ENCODE measurements at places on chromosomes 1 and 21.
A peak's percentile ranks its signal among the peaks of the same experiment; 100 is the strongest.

DNA sequence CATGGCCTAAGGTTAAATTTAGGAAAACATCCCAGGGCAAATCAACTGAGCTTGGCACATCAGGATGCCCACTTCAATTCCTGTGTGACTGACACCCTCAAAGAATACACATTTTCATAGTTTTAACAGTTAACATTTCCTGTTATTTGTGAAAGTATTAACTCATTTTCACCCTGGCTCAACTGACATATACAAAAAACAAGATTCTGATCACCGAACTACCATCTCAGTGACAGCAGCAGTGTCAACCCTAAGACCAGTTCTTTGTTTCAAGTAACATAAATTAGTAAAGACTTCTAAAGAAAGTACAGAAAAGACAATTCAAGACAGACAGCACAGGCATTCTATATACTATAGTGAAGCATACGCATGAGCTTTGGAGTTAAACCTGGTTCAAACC lies 69.0 kb upstream of the SDC3 start:
- DNase-seq, result no peak

GRCh38 chr1:46423574-46424240 lies 29.6 kb downstream of the FAAH start:
- DNase-seq, result no peak

- DNase-seq, result no peak
Measured at GRCh38 chr1:62523860-62524259, 73.5 kb upstream of the ANGPTL3 start.

DNA sequence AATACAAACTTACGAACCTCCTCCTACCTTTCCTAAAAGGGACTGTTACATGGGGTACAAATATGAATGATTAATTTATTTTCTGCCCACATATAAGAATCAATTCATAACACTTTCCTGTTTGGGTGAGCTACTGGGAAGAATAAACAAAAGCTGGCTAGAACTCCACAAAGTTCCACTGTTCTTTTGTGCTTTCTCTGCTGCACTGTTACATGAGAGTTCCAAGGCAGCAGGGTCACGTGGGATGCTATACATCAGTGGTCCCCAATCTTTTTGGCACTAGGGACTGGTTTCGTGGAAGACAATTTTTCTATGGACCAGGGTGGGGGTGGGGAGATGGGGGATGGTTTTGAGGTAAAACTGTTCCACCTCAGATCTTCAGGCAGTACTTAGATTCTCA lies 2.2 kb upstream of the ANGPTL7 start:
- DNase-seq, result no peak

GRCh38 chr21:44572959-44573583 lies 458 bp upstream of the KRTAP10-4 start:
- peak; percentile 2 for DNase-seq

DNA sequence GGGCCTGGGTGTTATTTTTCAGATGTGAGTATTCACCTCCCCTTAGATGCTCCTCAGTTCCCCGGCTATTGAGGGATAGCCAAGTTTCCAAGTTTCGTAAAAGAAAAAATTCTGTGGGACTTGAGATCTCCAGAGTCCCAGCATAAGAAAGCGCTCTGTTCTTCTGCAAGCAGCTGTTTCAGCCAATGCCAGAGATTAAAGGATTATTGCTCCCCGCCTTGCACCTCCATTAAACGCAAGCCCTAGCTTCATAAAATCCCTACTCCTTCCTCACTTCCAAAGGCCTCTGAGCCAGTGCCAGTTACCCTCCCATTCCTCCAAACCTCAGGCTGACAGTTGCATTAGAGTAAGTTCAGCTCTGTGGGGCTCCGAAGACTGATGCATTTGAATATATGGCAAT lies 56.4 kb downstream of the CHIA start:
- DNase-seq, result no peak

DNA sequence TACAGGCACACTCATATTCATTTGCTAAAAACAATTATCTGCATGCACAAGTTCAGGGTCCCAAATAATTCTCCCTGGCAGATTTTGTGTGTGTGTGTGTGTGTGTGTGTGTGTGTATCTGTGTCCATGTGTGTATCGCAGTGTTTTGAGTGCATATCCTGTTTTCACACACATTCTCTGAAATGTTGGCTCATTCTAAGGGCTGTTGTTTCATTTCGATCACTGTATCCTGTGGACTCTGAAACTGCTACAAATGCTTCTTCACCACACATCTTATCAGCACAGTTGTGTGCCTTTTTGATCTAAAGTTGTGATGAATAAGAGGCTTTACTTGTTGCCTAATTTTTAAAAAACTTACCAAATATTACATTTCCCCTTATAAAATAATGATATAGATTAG lies 34.6 kb downstream of the NR5A2 start:
- DNase-seq, result no peak

GRCh38 chr1:203167026-203167912 lies 8.4 kb downstream of the MYBPH start:
- no peak for DNase-seq

- DNase-seq, result peak; percentile 24
Measured at GRCh38 chr1:92126088-92126487, 45.9 kb downstream of the BTBD8 start.

- no peak for DNase-seq
Measured at GRCh38 chr1:151893176-151893924, 16.0 kb downstream of the THEM4 start.

DNA sequence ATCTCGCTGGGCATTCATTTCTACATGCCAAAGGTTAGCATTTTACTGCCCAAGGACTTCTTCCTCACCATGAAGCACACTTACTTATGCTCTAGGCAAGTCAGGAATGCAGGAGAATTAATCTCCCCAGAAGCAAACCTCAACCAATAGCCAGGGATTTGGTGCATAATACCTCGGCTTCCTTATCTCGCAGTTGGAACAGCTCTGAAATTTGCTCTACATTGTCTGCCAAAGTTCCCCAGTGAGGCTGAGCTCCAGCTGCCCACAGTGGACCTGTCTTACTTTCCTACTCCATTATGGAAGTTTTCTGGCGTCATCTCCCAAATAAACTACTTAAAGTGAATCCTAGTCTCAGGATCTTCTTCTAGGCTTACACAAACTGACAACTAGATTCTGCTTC lies 57.6 kb upstream of the PPM1J start:
- no peak for DNase-seq

DNA sequence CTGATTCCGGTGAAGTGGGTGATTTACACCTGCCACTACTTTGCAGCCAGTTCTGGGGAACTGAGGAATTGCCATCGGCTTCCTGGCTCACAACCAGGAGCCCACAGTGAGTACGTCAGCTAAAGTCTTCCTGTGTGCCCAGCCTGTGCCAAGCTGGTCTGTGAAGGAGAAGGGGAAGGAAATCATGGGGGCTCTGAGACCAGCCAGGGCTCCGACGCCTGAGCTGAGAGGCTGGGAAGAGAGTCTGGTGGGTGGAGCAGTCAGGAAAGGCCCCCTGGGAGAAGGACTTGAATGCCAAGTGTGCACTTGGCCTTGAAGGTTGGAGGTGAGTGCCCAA lies 1.2 kb downstream of the LURAP1 start:
- no peak for DNase-seq

DNA sequence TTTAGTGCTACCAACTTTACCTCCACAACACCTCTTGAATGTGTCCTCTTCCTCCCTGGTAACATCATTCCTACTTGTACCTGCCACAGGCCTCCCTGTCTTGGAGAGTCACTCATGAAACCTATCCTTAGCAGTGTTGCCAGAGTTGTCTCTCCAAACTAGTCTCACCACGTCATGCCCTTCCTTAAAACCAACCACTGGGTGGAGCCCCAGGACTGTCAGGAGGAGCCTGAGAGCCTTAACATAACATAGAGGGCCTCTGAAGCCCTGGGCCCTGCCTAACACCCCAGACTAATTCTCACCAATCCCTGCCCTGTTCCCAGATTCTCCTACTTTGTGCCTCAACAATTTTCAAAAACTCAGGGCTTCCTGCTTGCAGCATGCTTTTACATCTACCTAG lies 65.3 kb downstream of the ZNF697 start:
- DNase-seq, result peak; percentile 55

DNA sequence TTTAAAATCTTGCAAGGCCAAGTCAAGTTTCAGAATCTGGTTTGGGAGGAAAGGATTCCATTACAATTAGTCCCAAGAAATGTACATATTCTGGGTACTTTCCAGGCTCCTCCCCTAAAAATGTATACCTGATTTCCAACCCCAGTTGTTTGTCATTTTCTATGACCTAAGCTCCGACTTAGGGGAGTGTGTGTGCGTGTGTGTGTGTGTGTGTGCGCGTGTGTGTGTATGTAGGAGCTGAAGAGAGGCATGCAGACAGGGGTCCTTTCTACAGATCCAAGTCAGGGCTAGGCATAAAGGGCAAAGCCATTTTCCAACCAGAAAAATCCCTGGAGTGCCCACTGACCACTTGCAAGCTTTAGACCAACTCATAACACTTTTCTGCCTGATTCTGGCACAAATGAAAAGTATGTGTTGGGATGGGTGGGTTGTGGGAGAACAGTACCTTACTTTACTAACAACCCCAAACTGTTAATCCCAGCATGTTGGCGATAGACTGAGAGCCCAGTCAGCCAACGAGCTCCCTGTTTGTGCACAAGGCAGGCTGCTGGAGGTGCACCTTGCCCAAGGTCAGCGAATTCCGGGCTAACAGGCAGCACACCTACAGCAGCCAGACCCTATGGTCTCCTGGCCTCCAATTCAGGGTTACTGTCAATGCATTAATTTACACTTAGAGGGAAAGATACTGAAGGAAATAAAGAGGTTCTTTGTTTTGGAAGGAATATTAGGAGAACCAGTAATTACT lies 1.7 kb downstream of the TRABD2B start:
- no peak for DNase-seq

DNA sequence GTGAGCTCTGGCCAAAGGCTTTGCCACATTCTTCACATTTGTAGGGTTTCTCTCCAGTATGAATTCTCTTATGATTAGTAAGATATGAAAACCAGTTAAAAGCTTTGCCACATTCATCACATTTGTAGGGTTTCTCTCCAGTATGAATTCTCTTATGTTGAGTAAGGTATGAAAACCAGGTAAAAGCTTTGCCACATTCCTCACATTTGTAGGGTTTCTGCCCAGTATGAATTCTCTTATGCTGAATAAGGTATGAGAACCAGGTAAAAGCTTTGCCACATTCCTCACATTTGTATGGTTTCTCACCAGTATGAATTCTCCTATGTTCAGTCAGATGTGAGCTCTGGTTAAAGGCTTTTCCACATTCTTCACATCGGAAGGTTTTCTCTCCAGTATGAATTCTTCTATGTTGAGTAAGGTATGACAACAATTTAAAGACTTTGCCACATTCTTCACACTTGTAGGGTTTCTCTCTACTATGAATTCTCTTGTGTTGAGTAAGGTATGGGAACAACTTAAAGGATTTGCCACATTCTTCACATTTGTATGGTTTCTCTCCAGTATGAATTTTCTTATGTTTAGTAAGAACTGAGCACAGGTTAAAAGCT lies 20.7 kb downstream of the ZNF695 start:
- no peak for DNase-seq

- DNase-seq, result peak; percentile 95
Measured at GRCh38 chr1:192700834-192701271, 64.9 kb downstream of the RGS13 start.

DNA sequence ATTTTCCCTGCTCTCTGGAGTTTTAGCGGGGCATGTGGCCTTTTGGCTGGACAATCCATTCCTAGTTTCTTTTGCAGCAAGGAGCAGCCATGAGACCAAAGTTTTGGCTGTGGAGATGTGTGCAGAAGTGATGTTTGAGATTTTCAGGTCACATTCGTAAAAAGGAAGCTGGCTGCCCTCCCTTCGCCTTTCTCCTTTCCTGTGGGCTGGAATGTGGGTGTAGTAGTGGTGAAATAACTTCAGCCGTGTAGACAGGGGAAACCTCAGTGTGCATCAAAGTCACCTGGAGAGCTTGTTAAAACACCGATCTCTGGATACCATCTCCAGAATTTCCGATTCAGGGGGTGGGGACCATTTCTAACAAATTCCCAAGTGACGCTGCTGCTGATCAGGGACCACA lies 5.3 kb upstream of the GPR88 start:
- DNase-seq, result no peak

DNA sequence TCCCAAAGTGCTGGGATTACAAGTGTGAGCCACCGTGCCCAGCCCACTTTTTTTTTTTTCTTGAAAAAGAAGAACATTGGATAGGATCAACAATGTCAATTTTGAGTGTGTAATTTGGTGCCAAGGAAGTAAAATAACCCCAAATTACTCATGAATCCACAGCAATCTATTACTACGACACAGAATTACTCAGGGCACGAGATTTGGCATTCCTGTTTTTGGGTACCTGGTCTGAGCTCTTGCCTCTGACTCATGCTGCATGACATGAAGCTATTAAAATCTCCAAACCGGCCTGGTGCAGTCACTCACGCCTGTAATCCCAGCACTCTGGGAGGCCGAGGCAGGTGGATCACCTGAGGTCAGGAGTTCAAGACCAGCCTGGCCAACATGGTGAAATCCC lies 10.4 kb downstream of the RNF19B start:
- DNase-seq, result no peak

GRCh38 chr1:1203561-1204424 lies 2.6 kb downstream of the TNFRSF18 start:
- no peak for DNase-seq

DNA sequence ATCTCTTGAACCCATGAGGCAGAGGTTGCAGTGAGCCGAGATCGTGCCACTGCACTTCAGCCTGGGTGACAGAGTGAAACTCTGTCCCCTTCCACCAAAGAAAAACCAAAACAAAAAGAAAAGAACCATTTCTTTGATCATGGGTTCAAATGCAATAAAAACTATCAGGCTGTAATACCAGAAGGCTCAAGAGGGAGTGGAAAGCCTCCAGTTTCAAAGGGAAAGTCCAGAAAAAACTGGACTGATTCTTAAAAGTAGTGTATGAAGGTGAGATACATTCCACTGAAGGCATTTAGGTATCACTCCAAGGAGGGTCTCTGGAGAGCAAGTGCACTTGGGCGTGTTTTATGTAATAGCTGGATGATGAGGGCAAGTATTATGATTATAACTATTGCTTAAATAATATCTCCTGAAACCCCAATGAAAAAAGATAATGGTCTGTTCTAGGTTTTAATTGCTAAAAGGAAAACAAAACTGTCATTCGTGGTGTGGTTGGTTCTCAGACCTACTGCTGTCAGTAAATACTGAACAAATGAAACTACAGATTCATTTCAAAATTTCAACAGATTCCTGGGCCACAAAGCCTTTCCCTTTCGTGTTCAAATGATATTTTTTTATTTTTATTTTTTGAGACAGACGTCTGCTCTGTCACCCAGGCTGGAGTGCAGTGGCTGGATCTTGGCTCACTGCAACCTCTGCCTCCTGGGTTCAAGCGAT lies 6.0 kb upstream of the CAMTA1 start:
- no peak for DNase-seq

GRCh38 chr1:153798468-153798780 lies 23.2 kb downstream of the SLC27A3 start:
- DNase-seq, result no peak

DNA sequence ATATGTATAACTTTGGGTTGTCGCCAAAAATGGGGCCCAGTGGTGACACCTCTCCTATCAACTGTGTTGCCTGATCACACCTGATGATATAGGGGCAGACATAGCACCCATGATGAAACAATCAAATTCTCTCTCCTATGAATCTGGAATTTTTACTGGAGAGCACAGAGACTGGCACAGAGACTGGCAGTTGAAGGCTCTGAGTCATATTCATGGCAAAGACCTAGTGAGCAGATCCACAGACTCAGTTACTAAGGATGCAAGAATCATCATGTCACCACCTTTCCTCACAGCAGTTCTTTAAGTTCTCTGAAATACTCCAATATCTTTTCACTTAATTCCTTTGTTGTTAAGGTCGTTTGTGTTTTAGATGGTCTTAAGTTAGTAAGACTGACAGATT lies 60.0 kb downstream of the APCS start:
- DNase-seq, result no peak

GRCh38 chr1:93317207-93317606 lies 28.5 kb upstream of the DR1 start:
- DNase-seq, result no peak

GRCh38 chr1:53416269-53416813 lies 42.9 kb upstream of the DMRTB1 start:
- DNase-seq, result no peak
